IMR-90 (cell line): ENCODE measurements at places on chromosomes 6 and 20.
A peak's percentile ranks its signal among the peaks of the same experiment; 100 is the strongest.

- no peak for DNase-seq
These were observed 59.9 kb upstream of the BHLHE23 start for GRCh38 chr20:63066506-63067265.

GRCh38 chr6:110395221-110395620 is 20.2 kb downstream of the DDO start:
- DNase-seq, result no peak

DNA sequence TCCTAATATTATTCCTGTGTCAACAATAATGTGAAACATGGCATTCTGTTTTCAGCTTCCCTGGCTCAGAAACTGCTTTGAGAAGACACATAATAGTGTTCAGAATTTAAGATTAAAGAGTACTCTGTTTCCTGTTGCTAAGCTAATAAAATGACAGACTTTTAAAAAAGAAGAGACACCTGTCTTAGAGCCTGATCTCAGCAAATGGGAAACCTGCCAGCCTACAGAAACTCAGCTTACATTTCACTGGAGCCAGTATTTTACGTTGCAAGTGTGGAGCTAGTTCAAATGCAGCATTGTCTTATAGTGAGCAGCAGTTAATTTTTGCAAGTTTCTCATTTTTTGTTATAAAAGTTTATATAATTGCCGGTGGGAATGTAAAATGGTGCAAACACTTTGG is 28.8 kb downstream of the KIZ start:
- no peak for DNase-seq

- DNase-seq, result peak; percentile 68
These were observed 119.6 kb downstream of the SCML4 start for GRCh38 chr6:107704347-107705013.

DNA sequence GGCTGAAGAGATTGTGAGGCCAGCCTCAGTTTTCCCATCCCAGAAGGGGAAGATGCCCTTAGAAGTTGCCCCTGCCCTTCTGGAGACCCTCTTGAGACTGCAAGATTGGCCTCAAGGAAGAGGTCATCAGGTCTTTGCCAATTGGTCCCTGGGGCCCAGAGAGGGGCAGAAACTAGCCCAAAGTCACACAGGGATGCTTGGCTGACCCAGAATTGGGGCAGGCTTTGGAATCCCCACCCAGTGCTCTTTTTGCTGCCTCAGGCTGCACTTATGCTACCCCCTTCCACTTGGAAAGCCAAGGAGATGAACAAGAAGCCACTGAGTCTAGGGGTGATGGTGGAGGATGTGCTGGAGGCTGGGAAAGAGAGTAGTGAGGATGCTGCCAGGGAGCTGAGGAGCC is 24.9 kb upstream of the FKBP1A start:
- DNase-seq, result no peak

DNA sequence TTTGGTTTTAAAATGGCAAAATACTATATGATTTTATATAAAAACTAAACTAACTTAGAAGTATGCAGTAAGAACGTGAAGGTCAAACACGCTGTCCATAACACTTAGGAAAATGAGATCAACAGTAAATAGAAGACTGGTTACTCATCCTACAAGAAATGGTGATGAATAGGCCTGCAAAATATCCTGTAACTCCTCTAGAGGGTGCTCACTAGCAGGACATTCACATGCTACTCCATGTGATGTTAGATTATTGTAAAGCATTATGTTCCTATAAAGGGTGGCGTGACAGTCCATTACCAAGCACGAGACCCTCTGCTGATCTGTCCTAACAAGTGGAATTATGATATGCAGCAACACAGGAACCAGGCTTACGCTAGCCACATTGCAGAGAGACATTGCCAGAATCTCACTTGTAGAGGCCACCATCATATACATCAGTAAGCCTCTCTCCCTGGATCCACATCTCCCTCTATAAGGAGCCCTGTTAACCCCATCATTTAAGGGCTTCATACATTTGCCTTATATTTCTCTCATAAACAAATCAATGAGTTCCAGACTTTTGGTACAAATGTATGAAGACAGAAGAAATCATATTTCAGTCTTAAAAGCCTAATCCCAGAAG is 18.0 kb upstream of the DEFB129 start:
- DNase-seq, result peak; percentile 79

DNA sequence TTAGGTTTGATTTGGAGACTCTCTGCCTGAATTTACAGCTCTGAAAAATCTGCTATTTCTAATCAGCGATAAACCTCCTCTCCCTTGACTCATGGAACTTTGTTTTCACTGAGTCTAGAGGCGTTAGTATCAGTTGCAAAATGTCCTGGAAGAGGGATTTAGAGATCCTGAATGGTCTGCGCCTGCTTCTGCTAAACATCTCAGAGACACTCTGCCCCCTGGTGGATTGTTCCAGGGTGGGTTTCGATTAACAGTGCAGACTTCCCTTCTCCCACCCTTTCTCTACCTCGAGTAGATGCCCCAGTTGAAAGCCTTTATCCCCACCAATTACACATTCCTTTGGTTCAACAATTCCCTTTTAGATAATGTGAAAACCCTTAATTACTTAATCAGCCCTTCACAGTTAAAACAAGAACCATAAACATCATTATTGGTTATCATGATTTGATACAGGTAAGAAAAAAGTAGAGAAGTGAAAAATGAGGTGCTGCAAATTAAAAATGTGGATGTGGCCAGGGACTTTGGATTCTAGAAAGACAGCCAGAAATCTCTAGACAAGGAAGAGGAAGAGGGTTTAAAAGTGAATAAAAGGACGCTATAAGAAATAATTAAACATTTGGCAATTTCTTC is 5.5 kb downstream of the HTR1B start:
- DNase-seq, result peak; percentile 97

- no peak for DNase-seq
These were observed 23.1 kb upstream of the RPN2 start for GRCh38 chr20:37155987-37156386.

- DNase-seq, result no peak
These were observed 133.7 kb downstream of the CDH4 start for GRCh38 chr20:61385731-61386130.

DNA sequence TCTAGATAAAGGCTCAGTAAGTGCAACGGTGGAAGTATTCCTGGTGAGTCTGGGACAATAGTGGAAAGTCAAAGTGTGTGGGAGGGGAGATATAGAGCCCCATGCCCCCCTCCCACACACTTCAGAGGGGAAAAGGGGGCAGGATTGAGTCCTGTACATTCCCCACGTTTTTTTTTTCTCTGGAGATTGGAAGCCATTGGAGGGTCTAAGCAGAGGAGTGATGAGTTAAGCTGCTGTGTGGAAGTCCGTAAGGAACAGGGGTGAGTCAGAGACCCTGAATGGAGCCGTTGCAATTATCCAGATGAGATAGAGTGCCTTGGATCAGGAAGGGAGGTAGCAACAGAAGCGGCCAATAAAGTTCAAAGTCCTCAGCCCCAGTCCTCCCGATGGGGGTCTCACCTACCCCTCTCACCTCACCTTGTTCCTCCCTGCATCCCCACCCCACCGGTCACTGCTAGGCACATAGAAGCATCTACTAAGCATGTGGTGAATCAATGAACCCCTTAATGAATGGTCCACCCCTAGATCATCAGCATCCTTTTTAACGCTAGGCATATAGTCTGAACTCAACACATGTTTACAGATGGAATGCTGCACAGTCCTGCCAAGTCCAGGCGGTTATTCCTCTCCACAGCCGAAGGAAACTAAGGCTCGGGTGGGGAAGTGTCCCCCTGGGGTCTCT is 662 bp upstream of the SLC9A8 start:
- peak; percentile 63 for DNase-seq

DNA sequence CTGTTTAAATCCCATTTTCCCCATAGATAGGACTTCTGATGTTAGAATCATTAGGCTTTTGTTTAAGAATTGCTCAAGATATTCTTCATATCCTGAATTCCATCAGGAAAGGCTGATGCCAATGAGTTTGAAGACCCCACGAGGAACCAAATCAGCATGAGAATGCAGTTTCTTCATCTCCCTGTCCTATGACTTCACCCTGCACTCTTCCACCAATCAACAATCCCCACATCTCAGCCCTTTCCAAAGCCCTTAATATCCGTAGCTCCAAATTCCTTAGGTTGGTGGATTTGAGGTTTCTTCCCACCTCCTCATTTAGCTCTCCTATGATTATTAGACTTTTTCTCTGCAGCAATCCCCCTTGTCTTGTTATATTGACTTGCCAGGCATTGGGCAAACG is 88.3 kb upstream of the PRND start:
- no peak for DNase-seq

DNA sequence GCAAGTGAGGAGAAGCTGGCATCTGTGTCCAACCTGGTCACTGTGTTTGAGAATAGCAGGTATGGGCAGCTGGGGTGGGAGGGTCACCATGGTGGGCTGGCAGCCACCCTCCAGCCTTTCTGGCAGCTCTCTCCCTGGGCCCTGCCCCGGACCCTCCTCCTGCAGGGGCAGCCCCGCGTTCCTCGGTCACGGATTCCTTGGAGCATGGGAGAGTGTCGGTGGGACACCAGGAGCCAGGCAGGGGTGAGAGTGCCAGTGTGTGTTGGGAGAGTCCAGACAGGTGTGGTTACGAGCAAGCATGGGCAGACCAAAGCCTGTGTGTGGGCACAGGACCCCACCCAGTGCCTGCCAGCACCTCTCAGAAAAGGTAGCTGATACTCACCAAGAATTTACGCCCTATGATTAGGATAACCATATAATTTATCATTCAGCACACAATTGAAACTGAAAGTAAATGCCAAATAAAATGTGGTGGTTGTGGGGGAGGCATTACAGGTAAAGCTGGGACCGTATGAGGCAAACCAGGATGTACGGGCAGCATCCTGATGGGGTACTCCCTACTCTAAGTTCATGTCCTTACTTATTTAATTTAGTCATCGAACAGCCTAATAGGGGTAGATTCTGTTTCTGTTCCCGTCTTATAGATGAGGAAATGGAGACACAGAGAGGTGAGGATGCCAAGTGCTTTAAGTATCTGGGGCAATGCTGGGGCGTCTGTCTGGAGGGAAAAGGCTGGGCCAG is 542 bp downstream of the FGD2 start:
- no peak for DNase-seq

- no peak for DNase-seq
These were observed 10.9 kb downstream of the NFKBIL1 start for GRCh38 chr6:31558318-31558625.

- DNase-seq, result no peak
These were observed 60.1 kb downstream of the PHACTR3 start for GRCh38 chr20:59664421-59664941.
